ENCODE measurements at places on chromosomes 5 and 9.

- no peak for DNase-seq
Observed at GRCh38 chr5:65762234-65762633, 40.2 kb downstream of the NLN start.

DNA sequence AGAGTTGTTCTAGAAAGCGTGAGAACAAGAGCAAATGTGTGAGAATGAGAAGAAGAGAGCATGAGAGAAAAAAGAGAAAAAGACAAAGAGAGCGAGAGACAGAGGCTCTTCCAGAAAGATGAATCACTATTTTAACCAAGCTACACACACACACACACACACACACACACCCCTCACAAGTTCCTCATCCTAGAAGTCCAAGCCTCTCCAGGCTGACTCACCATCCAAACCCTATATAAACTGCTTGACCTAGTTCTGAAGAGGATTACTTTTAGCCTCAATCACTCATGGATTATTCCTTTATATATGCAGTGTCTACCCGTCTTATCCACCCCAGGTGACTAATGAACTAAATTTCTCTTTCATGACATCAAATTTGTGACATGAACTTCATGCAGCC is 37.6 kb downstream of the C9orf57 start:
- DNase-seq = no peak

DNA sequence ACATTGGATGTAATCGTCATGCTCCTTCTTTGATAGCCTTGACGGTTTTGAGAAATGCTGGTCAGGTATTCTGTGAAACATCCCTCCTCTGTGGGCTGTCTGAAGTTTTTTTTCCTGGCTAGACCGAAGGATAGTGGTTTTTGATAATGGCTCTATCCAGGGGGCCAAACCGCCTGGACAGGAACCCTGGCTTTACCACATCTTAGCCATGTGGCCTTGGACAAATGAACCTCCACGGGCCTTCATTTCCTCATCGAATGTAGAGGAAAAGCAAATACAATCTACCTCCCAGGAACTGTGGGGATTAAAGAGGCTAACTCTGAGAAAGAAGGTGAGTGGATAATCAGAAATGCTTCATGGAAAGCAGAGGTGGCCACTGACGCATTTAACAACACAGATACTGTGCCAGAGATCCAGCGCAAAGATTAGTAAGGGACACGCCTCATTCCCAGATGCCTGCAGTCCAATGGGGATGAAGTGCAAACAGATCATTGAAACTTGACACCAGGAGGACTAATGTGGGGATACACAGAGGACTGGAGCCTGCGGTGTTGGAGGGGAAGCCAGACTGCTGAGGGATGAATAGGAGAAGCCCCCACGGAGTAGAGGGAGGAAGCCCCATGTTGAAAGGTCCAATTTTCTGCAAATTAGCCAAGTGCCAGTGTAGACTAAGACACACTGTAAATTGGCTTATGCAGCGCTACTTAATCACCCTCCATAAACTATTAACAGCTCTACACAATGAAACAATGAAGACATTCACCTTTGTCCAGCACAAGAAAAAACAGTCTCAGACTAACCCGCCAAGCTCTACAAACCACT is 41.6 kb downstream of the MYO10 start:
- no peak for DNase-seq

GRCh38 chr5:9619331-9620092 is 10.6 kb downstream of the TAS2R1 start:
- no peak for DNase-seq

DNA sequence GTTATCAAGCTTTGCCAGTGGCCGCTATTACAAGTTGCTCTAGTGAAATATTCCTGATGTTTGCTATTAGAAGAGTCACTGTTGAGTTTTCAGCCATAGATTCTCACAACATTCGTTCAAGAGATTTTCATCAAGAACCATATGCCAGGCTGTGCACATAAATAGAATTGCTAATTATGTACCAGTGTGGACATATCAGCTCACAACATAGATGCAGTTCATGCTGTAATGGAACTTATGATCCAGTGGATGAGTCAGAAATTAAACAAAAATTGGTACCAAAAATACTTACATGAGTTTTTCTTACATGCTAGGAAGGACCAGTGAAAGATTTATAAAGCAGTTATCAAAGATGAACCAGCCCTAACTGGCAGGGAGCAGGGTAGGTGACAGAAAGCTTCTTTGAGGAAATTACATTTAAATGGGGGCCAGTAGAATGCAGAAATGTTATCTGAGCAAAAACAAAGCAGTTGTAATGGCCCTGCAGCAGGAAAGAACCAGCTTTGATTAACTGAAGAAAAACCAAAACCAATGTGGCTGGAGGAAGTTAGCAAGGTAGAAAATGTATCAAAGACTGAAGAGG is 404.2 kb downstream of the DNAH5 start:
- DNase-seq = no peak

DNA sequence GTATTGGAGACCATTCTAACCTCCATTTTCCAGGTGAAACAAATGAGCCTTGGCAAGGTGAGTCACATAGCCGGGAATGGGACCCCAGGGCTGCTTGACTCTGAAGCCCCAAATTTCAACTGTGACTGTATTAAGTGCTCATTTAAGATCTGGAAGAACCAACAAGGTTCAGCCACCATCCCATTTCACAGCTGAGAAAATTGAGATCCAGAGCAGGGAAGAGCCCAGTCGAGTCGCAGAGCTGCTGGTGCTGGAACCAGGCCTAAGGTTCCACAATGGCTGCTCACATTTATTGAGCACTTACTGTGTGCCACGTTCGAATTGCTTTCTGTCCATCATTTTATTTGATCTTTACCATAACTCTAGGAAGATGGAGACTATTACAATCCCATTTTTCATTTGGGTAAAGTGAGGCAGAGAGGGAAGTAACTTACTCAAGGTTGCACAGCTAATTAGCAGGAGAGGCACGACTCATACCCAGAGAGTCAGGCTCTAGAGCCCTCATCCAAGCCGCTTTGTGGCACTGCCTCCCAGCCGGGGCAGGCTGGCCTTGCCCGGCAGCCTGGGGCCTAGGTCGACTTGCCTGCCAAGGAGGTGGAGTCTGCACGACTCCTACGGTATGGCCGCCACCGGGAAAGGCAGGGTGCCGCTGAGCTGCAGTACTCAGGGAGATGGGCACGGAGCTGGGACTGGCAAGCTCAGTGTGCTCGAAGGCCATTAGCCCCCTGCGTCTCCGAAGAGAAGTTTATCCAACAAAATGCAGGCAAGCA is 4.3 kb upstream of the NTNG2 start:
- DNase-seq = no peak
